ENCODE measurements at places on chromosomes 2 and 18. TPM values are rescaled to one million over a fixed set of nuclear protein-coding genes. Genes with fewer than 3 reads are reported as not detected.

DNA sequence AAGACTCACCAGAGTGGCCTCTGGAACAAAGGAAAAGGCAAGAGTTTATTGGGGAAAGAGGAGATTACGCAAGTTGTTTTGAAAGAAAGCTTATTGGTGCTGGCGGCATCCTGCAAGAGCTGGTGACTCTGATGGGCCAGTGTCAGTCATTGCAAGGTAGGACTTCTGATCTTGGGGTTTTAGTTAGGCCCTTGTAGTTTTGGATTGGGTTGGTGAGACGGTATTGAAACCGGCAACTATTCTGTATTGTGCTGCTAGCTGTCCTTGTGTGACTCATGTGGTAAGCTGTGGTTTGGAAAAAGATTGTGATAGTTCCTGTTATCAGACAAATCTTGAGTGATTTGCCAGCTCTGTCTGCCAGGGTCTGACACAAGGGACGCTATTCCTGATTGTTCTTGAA is 159.1 kb upstream of the PIEZO2 start:
- no peak for DNase-seq

- DNase-seq: no peak
Observed at GRCh38 chr2:12452185-12452584, 264.6 kb upstream of the TRIB2 start.

Gene QPCT
- 3.7 TPM for total RNA-seq

Gene CROCC2
- not detected for total RNA-seq

DNA sequence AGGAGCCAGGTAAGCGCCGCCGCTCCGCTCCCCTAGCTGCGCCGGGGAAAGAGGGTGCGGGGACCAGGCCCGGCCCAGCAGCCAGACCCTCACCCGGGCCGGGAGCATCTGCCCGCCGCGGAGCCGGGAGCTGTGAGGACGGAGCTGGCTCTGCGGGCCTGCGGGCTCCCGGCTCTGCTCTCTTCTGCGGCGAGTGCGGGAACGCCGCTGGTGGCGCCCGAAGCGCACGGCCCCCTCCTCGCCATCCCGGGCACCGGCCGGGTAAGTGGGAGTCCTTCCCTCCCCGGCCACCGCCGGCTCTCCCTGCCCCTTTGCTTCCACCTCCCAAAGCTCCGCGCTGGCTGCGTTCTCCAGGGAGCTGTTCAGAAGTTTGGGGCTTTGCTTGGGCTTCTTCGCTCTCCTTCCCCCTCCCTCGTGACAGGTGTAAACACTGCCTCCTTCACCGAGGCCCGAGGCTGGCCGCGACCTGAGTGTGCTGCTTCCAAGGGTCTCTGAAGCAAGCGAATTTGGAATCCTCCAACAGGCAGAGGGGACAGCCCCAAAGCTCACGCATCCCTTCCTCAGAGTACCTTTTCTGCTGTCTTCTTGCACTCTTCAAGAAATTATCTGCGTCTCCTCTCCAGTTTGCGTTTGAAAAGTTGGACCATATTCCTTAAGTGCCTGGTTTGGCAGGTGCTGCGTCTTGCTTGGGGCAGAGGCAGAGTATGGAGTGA is 632 bp downstream of the AFTPH start:
- DNase-seq: no peak

GRCh38 chr18:52288403-52289004 is 51.5 kb upstream of the DCC start:
- no peak for DNase-seq

DNA sequence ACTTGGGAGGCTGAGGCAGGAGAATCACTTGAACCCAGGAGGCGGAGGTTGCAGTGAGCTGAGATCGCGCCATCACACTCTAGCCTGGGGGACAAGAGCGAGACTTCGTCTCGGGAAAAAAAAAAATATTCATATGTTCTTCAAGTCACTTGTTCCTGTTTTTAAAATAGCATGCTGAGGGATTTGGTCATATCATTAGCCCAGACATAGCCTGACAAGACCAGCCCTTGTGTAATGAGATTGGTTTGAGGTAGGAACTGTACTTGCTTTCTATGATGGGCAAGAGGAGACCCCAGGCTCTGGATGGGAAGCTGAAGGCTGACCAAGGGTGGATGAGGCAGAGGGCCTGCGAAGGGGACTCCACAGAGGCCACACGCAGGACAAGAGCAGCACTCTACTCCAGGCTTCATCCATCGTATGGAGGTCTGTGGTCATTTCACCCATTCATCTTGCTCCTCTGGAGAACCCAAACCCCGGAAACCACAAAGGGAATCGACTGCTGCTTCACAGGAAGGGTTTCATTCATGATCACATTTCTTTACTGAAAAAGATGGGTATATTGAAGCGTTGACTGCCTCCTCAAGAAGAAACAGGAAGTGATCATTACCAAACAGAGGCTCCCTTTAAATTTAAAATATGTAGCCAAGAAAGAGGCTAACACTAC is 87.1 kb upstream of the ZNF397 start:
- no peak for DNase-seq

Gene NTSR2
- not detected for total RNA-seq

Gene DNAJC5G
- not detected for total RNA-seq

DNA sequence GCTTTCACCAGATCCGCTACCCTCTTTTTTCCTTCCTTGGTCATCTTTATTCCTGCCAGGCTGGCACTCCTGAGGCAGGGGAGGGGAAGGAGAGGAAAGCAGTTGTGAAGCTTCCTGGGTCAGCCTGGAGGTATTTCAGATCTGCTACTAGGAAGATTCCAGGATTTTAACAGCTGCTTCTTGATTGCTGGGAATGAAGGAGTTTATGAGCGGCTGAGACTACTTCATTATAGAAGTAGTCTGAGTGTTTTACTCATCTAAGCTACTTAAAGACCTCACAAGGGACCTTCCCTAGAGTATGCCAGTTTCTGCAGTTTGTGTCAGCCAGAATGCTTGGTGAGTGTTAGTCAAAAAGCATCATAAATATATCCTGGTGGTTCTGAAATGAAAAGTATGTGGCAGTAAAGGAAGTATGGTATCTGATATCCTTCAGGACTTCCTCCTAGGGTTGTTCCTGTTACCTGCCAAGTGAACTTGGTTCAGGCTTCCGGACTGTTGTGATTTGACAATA is 1.9 kb downstream of the TANC1 start:
- DNase-seq: no peak

DNA sequence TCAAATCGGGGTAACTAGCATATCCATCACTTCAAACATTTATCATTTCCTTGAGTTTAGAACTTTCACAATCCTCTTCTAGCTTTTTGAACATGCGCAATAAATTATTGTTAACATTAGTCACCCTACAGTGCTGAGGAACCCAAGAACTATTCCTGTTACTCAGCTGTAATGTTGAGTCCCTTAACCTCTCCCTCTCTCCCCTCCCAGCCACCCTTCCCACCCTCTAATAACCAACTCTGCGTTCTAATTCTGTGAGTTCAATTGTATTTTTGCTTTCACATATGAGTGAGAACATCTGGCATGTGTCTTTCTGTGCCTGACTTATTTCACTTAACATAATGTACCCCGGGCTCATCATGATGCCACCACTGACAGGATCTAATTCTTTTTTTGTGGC is 78.6 kb upstream of the RANBP2 start:
- DNase-seq: no peak

- no peak for DNase-seq
Observed at GRCh38 chr18:65415098-65415497, 335.7 kb upstream of the CDH7 start.

- no peak for DNase-seq
Observed at GRCh38 chr2:197372592-197372991, 62.0 kb upstream of the ANKRD44 start.

DNA sequence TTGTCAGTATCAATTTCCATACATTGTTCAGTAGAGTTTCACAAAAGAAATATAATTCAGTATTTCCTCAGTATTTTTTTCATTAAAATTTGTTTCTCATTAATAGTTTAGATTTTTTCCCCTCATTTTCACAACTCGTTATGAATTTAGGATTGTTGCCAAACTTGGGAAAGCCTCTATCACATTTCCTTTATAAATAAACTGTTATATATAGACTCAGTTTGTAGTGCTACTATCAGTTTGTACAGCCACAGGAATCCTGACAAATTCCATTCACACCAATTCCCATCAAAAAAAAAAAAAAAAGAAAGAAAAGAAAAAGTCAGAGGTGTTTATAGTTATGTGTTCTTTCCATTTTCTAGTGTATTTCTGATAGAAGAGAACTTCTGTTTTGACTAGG is 123.3 kb upstream of the DCC start:
- no peak for DNase-seq

Gene CRACDL
- 11.8 TPM for total RNA-seq

GRCh38 chr2:136305517-136306192 is 187.7 kb upstream of the CXCR4 start:
- no peak for DNase-seq

Gene IL1RL2
- 0.31 TPM for total RNA-seq

- DNase-seq: peak; percentile 50
Observed at GRCh38 chr2:121075006-121075551, 209.9 kb downstream of the TFCP2L1 start.

Gene LYPD6
- 13.9 TPM for total RNA-seq

DNA sequence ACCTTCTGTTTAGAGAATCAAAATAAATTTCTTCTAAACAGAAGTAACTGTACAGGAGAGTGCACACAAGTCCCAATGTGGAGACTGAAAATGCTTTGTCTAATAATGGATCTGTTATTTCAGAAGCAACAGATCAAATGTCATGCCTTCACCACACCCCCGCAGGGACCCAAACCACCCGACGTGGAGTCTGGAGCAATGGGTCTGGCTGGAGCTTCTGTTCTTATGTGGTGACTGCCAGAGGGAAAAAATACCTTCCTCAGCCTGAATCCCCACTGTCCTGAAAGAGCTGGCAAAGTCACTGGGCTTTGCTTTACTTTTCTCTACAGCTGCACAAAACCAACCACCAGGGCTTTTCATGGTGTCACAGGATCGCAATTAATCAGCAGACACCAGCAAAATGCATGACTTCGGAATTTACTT is 119.0 kb upstream of the ZFP36L2 start:
- DNase-seq: no peak

- DNase-seq: no peak
Observed at GRCh38 chr2:15638720-15639119, 47.1 kb downstream of the DDX1 start.

Gene RAB6C
- total RNA-seq: 0.19 TPM

- DNase-seq: no peak
Observed at GRCh38 chr2:136136931-136137330, 19.0 kb upstream of the CXCR4 start.

GRCh38 chr2:8684878-8685696 is 3.2 kb downstream of the ID2 start:
- peak; percentile 63 for DNase-seq

Gene STAM2
- total RNA-seq: 47.8 TPM

DNA sequence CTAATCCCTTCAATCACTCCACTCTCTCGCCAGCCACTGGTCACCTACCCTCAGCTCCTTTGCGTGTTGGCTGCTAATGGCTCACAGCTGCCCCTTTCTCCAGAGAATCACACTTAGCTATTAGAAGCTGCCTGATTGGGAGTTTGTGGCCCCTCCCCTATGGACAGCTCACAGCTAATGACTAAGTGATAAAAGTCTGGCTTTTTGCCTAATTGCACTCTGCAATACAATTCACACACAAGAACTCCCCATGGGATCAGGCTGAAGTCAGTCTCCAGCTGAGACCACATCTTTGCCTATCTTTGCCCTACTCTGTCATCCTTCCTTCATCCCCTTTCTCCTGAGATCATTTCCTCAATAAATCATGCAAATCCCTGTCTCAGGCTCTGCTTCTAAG is 701.9 kb upstream of the RAB6C start:
- no peak for DNase-seq

- DNase-seq: no peak
Observed at GRCh38 chr2:238895891-238896600, 48.2 kb downstream of the TWIST2 start.

DNA sequence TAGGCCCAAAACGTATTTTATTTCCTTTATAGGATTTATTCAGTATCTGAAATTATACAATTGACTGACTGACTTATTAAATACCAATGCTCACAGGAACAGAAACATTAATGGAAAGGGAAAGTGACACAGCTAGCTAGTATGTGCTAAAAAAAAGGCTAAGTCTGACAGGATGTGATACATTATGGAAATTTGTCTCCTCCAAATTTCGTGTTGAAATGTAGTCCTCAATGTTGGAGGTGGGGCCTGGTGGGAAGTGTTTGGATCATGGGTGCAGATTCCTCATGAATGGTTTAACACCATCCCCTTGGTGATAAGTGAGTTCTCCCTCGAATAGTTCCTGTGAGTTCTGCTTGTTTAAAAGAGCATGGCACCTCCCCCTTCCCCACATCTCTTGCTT is 70.6 kb upstream of the WDR75 start:
- no peak for DNase-seq

Gene CCDC68
- 3.4 TPM for total RNA-seq

- no peak for DNase-seq
Observed at GRCh38 chr2:127418300-127419111, at the start of gene PROC. PROC (plus strand) TSS chr2:127418427; CDS start chr2:127419943, 1,516 bp downstream.

Gene DAW1
- not detected for total RNA-seq
